Left cardiac atrium (tissue), 4 donors: ENCODE measurements at places on chromosomes 1 and 21. TPM values are rescaled to one million over a fixed set of nuclear protein-coding genes. Genes with fewer than 3 reads are reported as not detected.

MRPS6 gene
- 54.8 TPM for total RNA-seq

CFAP141 gene
- not detected for total RNA-seq

SH2D5 gene
- 0.18 TPM for total RNA-seq

PTPN7 gene
- total RNA-seq = 1.3 TPM

GRCh38 chr1:67061266-67061665 lies 7.3 kb upstream of the SLC35D1 start:
- DNase-seq = no peak

DNA sequence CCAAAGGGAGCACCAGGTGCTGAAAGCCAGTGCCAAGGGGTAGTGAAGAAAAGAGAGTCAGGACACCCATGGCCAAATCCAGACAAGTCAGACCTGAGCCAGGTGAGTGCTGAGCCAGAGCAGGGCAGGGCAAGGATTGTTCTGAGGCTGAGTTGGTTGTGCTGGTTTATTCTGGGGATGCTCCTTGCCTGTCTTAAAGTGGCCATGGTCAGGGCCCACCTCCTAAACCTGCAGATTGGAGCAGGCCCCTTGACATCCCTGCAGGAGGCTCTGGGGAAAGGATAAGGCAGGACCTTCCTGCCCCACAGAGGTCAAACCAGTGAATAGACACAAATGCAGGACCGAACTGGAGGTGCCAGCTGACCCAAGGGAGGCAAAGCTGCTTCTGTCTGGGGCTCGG lies 138.4 kb downstream of the HIVEP3 start:
- no peak for DNase-seq

DNA sequence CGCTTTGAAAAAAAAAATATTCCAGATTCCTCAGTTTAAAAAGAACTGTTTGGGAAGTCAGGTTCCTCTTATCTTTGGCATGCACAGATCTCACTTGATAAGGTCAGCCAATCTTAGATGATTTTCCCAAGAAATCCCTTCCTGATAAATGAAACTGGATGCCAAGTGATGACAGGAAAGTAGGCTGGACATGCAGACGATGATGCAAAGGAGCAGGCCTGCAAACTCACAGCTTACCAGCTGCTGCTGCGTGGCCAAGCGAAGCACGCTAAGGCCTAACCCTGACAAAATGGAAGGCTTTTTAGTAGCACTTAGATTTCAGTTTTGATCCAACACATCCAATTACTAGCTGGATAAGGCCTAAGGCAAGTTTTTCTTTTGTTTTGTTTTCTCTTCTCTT lies 10.1 kb downstream of the TADA1 start:
- DNase-seq = no peak

GRCh38 chr1:176187001-176187400 lies 20.1 kb downstream of the COP1 start:
- no peak for DNase-seq

- no peak for DNase-seq
These were observed 3.9 kb upstream of the CLSPN start for GRCh38 chr1:35773711-35774110.

GRCh38 chr1:115076384-115076915 lies 12.9 kb downstream of the TSPAN2 start:
- no peak for DNase-seq

DNA sequence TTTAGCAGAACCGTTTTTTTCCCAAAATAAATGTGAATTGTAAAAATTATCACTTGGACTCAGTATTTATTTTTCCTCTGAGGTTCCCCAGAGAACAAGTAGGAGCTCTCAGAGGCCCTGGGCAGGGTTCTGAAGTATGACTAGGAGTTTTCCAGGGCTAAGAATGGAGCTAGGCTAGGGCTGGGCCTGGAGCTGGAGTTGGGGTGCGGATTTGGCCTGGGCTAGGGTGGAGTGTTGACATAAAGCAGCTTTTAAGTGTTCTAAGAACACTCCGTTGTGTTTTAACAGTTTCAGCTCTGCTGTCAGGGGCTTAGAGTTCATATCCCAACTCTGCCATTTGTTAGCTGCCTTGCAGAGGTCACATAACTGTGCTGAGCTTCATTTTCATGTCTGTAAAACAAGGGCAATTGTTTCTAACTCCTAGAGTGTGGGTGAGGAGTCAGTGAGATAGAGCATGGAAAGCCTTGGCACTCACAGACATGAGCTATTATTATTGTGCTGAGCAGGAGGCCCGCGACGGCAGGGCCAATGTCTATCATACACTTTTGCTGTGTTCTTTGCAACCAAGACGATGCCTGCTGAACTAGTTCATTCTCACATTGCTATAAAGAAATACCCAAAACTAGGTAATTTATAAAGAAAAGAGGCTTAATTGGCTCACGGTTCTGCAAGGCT lies 51.1 kb downstream of the LACTBL1 start:
- DNase-seq = no peak

DNA sequence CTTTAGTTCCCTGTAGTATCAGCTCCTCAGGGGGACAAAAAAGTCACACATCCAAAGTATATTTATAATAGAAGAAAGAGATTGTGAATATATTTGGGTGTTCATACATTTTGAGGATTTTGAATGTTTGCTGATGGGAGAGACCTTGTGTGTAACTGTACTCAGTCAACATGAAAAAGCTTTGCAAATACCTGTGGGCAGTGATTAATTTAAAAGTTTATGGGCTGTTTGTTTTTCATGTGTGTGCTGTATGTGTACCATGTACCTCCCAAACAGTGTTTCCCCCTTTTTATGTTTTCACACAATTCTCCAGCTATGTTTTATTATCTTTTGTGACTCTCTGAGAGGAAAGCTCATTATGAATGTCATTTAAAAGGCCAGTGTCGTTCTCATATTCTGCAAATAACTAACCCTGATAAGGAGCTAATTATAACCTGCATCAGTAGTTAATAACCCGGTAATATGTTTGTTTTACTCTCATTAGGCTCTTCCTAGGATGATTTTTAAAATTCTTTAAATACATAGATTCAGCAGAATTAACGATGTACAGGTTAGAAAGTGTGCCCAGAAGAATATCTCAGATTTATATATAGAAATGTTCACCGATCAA lies 271.5 kb downstream of the NFIA start:
- no peak for DNase-seq

DNA sequence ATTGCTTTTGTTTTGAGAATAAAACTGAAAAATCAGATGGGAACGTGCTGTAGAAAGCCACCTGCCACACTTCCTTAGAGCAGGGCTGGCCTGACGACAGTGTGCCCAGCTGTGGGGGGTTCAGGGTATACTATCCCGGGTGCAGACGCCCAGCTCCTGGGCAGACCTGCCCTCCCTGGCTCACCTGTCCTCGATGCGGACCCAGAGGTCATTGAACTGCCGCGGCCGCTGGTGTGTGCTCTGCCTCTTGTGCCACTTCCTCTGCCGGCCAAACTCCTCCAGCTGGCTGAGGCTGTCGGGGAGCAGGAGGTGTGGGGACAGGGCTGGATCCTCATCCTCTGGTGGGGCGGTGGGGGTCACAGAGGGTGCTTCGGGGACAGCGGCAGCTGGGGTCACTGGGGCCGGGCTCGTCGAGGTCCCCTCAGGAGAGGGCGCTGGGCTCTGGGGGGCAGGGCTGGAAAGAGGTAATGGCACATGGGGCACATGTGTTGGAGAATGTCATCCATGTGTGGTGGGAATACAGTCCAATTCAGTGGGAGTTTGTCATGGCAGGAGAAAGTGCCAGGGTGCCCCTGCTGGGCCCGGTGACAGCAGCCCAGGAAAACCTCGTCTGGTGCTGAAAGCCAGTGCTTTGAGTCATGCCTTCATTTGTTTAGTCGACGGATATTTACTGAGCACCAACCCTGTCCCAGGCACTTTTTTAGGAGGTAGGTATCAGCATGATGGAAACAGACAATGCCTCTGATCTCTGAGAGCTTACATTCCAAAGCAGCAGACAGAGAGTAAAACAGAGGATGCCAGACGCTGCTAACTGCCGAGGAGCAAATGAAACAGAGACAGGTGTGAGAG lies 222.0 kb downstream of the TRABD2B start:
- DNase-seq = no peak
